ENCODE measurements at places on chromosomes 12 and 14.

DNA sequence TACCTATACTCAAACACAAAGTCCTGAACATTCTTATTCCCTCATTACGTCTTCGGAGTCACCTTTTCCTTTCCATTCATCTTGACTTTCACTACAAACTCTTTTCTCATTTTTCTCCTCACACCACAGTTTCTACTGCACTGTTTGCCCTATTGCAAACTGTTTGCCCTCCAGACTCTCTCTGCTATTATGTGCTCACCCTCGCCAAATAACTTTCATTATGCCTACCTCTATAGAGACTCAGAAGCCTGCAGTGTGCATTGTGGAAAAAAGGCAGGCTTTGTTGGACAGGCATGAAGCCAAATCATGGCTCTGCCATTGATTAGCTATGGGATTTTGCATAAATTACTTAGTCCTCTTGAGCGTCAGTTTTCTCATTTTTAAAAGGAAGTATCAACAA is 246.6 kb upstream of the CCDC196 start:
- DNase-seq: no peak
- no peaks in the 10 kb centered on the region for H3K4me1 ChIP-seq
- no peak overlapping the region for H3K4me3 ChIP-seq
- H3K36me3 ChIP-seq: no peaks in the 10 kb centered on the region
- H3K27me3 ChIP-seq: peaks cover 12% of the 10 kb centered on the region
- no peak overlapping the region for H3K27ac ChIP-seq

GRCh38 chr12:49527361-49528130 is 11.3 kb upstream of the KCNH3 start:
- H3K27me3 ChIP-seq: no peaks in the 10 kb centered on the region
- DNase-seq: no peak
- no peaks in the 10 kb centered on the region for H3K4me1 ChIP-seq
- H3K36me3 ChIP-seq: peaks cover 12% of the 10 kb centered on the region

DNA sequence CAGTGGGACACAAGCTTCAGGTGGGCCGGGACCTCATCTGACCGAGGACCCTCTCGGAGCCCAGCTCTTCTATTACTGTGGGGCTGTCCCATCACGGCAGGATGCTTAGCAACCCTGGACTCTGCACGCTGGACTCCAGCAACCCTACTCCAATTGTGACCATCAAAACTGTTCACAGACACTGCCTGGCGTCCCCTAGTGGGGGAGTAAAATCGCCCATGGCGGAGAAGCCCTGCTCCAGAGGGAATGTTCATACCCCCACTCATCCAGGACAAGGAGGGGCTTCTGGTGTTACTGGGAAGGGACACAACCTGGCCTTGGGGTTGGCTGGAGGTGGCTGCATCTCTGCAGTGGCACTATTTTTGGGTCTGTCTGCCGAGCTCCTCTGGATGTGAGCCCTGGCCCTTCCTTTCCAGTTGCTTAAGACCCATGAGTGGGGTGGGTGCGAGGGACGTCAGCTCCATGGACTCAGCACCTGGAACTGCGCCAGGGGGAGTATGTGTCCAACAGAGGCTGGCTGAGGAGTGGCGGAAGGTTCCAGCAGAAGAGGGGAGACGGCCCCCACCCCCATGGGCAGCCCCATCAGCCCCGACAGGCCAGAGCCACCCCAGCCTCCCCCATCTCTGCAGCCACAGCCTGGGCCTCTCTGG is 103.8 kb downstream of the RFLNA start:
- H3K27me3 ChIP-seq: no peaks in the 10 kb centered on the region
- no peak for DNase-seq
- no peak overlapping the region for H3K27ac ChIP-seq
- H3K4me3 ChIP-seq: no peak overlapping the region

GRCh38 chr12:87382959-87383566 is 646.1 kb downstream of the C12orf50 start:
- H3K4me3 ChIP-seq: no peak overlapping the region
- no peaks in the 10 kb centered on the region for H3K27me3 ChIP-seq
- H3K36me3 ChIP-seq: peaks cover 5% of the 10 kb centered on the region
- no peak overlapping the region for H3K27ac ChIP-seq

DNA sequence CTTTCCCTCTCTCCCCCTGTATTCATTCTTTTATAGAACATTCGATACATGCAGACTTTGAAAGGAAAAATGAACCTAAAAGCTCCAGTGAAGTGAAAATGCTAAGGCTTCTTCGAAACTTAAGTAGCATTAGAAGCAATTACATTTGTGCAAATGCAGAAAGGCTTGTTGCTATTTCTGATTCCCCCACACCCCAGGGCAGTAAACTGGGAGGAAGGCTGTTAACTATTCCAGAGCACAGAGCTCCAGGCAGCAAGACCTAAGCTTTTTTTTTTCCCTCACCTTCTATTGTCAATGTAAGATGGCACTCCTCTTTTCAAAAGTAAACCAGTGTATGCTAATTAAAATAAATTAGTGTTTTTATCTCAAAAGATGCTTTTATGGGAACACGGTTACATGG is 448.9 kb upstream of the TBX3 start:
- H3K27me3 ChIP-seq: no peaks in the 10 kb centered on the region
- no peak overlapping the region for H3K27ac ChIP-seq
- no peak for DNase-seq
- H3K4me3 ChIP-seq: no peak overlapping the region
- H3K4me1 ChIP-seq: no peaks in the 10 kb centered on the region

GRCh38 chr14:77424862-77425261 is 1.5 kb upstream of the NOXRED1 start:
- no peaks in the 10 kb centered on the region for H3K4me1 ChIP-seq
- H3K27me3 ChIP-seq: no peaks in the 10 kb centered on the region
- DNase-seq: no peak
- H3K27ac ChIP-seq: no peak overlapping the region
- H3K36me3 ChIP-seq: peaks cover 66% of the 10 kb centered on the region

- no peaks in the 10 kb centered on the region for H3K4me1 ChIP-seq
- peaks cover 13% of the 10 kb centered on the region for H3K27me3 ChIP-seq
These were observed 39.4 kb upstream of the PPP1CC start for GRCh38 chr12:110782094-110782493.

DNA sequence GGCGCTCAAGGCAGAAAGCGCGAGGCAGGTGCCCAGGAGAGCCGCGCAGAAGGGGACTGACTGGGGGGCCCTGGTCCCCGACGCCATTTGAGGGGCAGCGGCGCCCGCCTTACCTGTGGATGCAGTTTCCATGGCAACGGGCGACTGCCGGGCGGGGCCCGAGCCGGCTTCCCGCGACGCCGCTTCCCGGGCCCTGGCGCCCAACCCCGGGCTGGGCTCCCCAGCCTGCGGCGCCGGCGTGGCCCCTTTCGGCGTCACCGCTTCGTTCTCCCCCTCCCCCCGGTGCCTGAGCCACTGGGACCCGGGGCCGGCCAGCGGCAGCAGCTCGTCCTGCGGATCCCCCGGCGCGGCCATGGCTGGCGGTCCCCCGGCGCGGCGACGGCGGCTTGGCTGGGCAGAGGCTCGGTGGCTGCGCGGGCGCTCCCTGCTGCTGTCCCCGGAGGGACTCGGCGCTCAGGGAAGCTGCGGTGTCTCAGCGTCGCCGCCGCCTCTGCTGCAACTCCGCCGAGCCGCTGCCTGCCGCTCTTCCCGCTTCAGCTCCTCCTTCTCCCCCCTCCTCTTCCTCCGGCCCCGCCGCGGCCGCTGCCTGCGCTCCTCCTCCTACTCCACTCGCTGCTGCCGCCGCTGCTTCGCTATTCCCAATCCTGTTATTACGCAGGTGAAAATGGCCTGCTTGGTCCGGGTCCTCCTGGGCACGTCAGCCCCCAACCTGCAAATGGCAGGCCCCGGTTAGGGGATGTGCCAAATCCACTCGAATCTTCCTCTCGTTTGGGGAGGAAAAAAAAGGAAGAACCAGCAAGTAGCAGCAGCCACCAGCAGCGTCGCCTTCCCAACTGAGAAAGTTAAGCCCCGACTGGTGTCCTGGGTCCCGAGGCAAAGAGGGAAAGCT is at the start of gene RTN1:
Gene RTN1 (minus strand): TSS at position 500 of the 889 bp plus-strand sequence. CDS start 146 bp downstream, at position 354.
- H3K4me1 ChIP-seq: peaks cover 3% of the 10 kb centered on the region
- peaks cover 42% of the 10 kb centered on the region for H3K27me3 ChIP-seq
- DNase-seq: no peak
- H3K4me3 ChIP-seq: peak within 1 kb of the TSS; percentile 85
- no peaks in the 10 kb centered on the region for H3K36me3 ChIP-seq

DNA sequence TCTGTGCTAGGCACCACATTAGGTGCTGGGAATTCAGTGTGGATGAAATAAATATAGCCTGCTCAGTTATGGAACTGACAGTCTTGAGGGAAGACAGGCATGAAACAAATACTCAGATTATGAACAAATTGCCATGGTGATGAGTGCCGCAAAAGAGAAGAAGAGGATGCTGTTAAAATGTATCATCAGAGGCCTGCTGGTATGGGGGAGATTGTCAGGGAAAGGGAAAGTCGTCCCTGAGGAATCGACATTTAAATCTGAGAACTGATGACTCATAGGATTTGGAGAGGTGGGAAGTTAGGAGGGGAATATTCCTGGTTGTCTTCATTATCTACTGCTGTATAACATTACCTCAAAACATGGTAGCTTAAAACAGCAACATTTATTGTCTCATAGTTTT is 42.0 kb downstream of the PPP1R36 start:
- H3K27me3 ChIP-seq: no peaks in the 10 kb centered on the region
- H3K4me1 ChIP-seq: no peaks in the 10 kb centered on the region
- no peak overlapping the region for H3K27ac ChIP-seq
- no peak for DNase-seq
- H3K4me3 ChIP-seq: no peak overlapping the region

GRCh38 chr14:102479107-102479506 is 30.5 kb downstream of the ANKRD9 start:
- DNase-seq: no peak
- H3K27ac ChIP-seq: no peak overlapping the region
- H3K4me1 ChIP-seq: peaks cover 7% of the 10 kb centered on the region
- no peaks in the 10 kb centered on the region for H3K27me3 ChIP-seq

DNA sequence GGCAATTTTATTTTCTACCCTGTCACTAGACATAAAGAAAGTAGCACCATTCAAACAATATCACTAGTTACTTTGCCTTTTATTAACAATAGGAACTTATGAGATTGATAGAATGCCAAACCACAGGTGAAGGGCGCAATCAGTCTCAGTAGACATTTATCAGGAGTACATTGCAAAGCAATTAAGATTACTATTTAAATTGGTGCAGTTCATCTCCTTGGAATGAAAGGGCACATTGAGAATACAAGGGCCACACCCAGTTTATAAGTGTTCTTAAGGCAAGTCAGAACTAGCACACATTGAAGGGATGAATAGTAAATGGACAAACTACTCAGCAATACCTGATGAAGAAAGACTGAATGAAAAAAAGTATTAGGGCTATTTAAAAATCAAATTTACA is 601.4 kb downstream of the C12orf50 start:
- H3K27me3 ChIP-seq: no peaks in the 10 kb centered on the region
- H3K4me3 ChIP-seq: no peak overlapping the region
- no peak overlapping the region for H3K27ac ChIP-seq
- no peak for DNase-seq
- H3K4me1 ChIP-seq: no peaks in the 10 kb centered on the region

GRCh38 chr14:41146391-41146790 is 460.3 kb upstream of the LRFN5 start:
- no peak overlapping the region for H3K27ac ChIP-seq
- no peak overlapping the region for H3K4me3 ChIP-seq
- H3K36me3 ChIP-seq: no peaks in the 10 kb centered on the region
- DNase-seq: no peak

GRCh38 chr12:495466-495865 is 35.7 kb downstream of the B4GALNT3 start:
- H3K4me3 ChIP-seq: no peak overlapping the region
- no peaks in the 10 kb centered on the region for H3K36me3 ChIP-seq
- H3K4me1 ChIP-seq: no peaks in the 10 kb centered on the region
- peaks cover 13% of the 10 kb centered on the region for H3K27me3 ChIP-seq

GRCh38 chr14:28744126-28744525 is 22.5 kb upstream of the FOXG1 start:
- no peak for DNase-seq
- no peak overlapping the region for H3K4me3 ChIP-seq

GRCh38 chr14:35416108-35416750 is 11.7 kb upstream of the NFKBIA start:
- peak overlapping the region; percentile 86 for H3K27ac ChIP-seq
- no peaks in the 10 kb centered on the region for H3K27me3 ChIP-seq
- H3K4me3 ChIP-seq: peak overlapping the region; percentile 74
- peak; percentile 90 for DNase-seq
- H3K4me1 ChIP-seq: peaks cover 53% of the 10 kb centered on the region
- H3K36me3 ChIP-seq: no peaks in the 10 kb centered on the region

DNA sequence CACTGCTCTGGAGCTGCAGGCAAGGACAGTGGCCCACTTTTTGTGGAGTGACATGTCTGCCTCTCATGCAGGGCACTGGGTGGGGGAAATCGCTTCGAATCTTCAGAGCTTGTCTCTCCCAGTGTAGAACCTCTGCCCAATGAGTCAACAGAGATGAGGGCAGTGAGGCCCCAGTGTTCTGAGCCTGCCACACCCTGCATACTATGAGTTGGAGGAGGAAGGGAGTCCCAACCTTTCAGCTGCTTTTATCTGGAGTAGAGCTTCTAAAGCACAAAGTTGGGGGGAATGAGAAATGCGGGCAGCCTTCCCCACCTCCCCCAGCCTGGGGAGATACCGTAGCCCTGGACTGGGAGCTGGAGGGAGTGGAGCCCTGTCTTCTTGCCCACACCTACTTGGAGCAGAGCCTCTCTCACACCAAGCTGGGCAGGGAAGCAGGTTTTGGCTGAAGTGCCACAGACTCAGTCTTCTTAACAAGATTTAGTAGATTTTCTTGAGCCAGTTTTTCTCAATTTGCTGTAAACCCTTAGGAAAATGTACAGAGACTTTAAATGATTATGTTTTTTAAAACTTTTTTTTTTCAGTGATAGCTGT is 159.1 kb downstream of the ADGRD1 start:
- H3K27me3 ChIP-seq: peaks cover 15% of the 10 kb centered on the region
- no peak overlapping the region for H3K4me3 ChIP-seq
- peak; percentile 54 for DNase-seq
- no peaks in the 10 kb centered on the region for H3K4me1 ChIP-seq
- H3K36me3 ChIP-seq: no peaks in the 10 kb centered on the region
- H3K27ac ChIP-seq: no peak overlapping the region

DNA sequence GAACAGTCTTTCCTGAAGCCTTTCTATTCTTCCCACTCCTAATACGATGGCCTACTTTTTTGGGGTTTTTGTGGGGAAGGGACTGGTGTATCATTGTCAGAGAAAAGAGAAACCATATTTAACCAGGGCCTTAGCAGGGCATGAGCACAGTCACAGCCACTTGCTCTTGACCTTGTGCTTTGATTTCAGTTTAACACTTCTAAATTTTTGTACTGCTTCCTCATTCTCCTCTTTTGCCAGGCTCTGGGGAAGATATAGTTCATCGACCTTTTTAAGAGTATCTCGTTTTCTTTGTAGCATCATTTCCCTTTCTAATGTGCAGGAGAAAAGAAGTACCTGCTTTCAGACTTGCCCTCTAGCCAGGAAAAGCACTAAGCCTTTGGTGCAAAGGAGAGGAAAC is 2.2 kb downstream of the ZBTB1 start:
- peak overlapping the region; percentile 95 for H3K27ac ChIP-seq
- H3K4me3 ChIP-seq: peak overlapping the region; percentile 98
- DNase-seq: no peak
- H3K27me3 ChIP-seq: no peaks in the 10 kb centered on the region
- H3K36me3 ChIP-seq: peaks cover 15% of the 10 kb centered on the region

GRCh38 chr14:90383731-90384542 is 12.9 kb upstream of the CALM1 start:
- no peaks in the 10 kb centered on the region for H3K27me3 ChIP-seq
- DNase-seq: peak; percentile 75

Measured in natural killer cell treated with Interleukin-12 subunit alpha and Interleukin-12 subunit beta and Interleukin-15 and Interleukin-18, amount 100 ng/mL, for 72 hours (primary cell).